Lung (tissue), 17 donors: ENCODE measurements at places on chromosomes 16 and 17. TPM values are rescaled to one million over a fixed set of nuclear protein-coding genes. Genes with fewer than 3 reads are reported as not detected.

Gene CCL5
- 15.3 TPM for polyA plus RNA-seq

Gene C16orf46
- polyA plus RNA-seq, result 1.9 TPM

Gene ZMYND15
- 9.7 TPM for polyA plus RNA-seq

Gene PNPO
- 10.9 TPM for polyA plus RNA-seq

Gene FN3KRP
- polyA plus RNA-seq, result 17.3 TPM

Gene PRM3
- polyA plus RNA-seq, result not detected

Gene ARMC5
- polyA plus RNA-seq, result 13.2 TPM

Gene CCL11
- 0.39 TPM for polyA plus RNA-seq

Gene EVPLL
- polyA plus RNA-seq, result 2.0 TPM

Gene RAB11FIP4
- 8.9 TPM for polyA plus RNA-seq

Gene ABAT
- polyA plus RNA-seq, result 4.5 TPM

Gene CCL16
- 0.20 TPM for polyA plus RNA-seq

Gene WNT9B
- polyA plus RNA-seq, result 0.33 TPM

Gene TMEM238L
- polyA plus RNA-seq, result not detected

Gene GNG13
- polyA plus RNA-seq, result not detected

Gene SAMD14
- 6.2 TPM for polyA plus RNA-seq

Gene KRTAP4-3
- not detected for polyA plus RNA-seq

Gene KRT27
- 0.39 TPM for polyA plus RNA-seq

Gene EPX
- 0.96 TPM for polyA plus RNA-seq

Gene CFDP1
- polyA plus RNA-seq, result 62.1 TPM

Gene CD7
- 10.7 TPM for polyA plus RNA-seq

Gene HID1
- 15.2 TPM for polyA plus RNA-seq

Gene STAC2
- polyA plus RNA-seq, result 0.26 TPM

Gene DERL2
- polyA plus RNA-seq, result 57.9 TPM

Gene CHST4
- 0.28 TPM for polyA plus RNA-seq

Gene NPIPB13
- 4.7 TPM for polyA plus RNA-seq

Gene DPH1
- polyA plus RNA-seq, result 21.1 TPM

Gene FSCN2
- polyA plus RNA-seq, result 0.46 TPM

Gene ZPBP2
- not detected for polyA plus RNA-seq

Gene TERB1
- not detected for polyA plus RNA-seq

Gene LGALS3BP
- 261 TPM for polyA plus RNA-seq

Gene PSMB3
- 293 TPM for polyA plus RNA-seq

Gene ASPHD1
- 4.1 TPM for polyA plus RNA-seq

Gene PTGES3L
- polyA plus RNA-seq, result 0.43 TPM

Gene EIF4A3
- 37.4 TPM for polyA plus RNA-seq

Gene NFATC2IP
- polyA plus RNA-seq, result 23.5 TPM

Gene UMOD
- polyA plus RNA-seq, result not detected

Gene TMEM114
- not detected for polyA plus RNA-seq

Gene GPRC5C
- 41.9 TPM for polyA plus RNA-seq

Gene OSBPL7
- polyA plus RNA-seq, result 12.7 TPM

Gene SDR42E2
- polyA plus RNA-seq, result 0.11 TPM
